ENCODE measurements at places on chromosomes 3 and 15.

GRCh38 chr3:146279951-146280350 is 29.0 kb upstream of the PLSCR4 start:
- no peak for DNase-seq

- no peak for DNase-seq
These were observed 177.6 kb downstream of the STAC start for GRCh38 chr3:36557708-36558421.

- no peak for DNase-seq
These were observed 1.2 kb upstream of the FAM81A start for GRCh38 chr15:59436774-59437141.

- DNase-seq: no peak
These were observed 134.3 kb downstream of the ATP10A start for GRCh38 chr15:25728816-25729215.

- DNase-seq: no peak
These were observed 333.9 kb upstream of the ARPP21 start for GRCh38 chr3:35305406-35305805.

- no peak for DNase-seq
These were observed 387 bp downstream of the GNB4 start for GRCh38 chr3:179450901-179451264.

DNA sequence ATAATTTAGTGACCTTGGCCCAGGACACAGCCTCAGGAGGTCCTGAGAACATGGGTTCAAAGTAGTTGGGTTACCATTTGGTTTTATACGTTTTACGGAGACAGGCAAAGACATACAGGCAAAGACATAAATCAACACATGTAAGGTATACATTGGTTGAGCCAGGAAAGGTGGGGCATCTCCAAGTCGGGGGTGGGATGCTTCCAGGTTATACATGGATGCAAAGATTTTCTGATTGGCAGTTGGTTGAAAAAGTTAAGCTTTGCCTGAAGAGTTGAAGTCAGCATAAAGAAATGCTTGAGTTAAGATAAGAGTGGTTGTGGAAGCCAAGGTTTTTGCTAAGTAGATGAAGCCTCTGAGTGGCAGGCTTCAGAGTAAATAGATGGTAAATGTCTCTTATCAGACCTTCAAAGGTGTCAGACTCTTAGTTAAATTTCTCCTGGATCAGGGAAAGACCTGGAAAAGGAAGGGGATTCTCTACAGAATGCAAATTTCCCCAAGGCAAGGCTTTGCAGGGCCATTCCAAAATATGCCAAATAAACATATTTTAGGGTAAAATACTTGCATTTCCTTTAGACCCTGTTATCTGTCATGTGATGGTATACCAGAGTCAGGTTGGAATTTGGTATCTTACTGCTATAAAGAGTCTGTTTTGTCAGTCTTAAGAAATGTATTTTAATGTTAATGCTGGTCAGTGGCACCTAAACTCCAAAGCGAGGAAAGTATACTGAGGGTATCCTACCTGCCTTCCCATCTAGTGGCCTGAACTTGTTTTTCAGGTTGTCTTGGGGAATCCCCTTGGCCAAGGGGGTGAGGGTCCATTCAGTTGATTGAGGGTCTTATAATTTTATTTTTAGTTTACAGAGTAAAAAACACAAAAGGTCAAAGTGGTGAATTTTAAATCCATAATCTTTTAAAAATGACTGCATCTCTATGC is 8.2 kb upstream of the PDHB start:
- DNase-seq: no peak

- no peak for DNase-seq
These were observed 15.3 kb downstream of the ZBTB47 start for GRCh38 chr3:42668793-42669217.

GRCh38 chr3:23686519-23686918 is 119.2 kb upstream of the UBE2E1 start:
- no peak for DNase-seq

- no peak for DNase-seq
These were observed 49.0 kb upstream of the DCLK3 start for GRCh38 chr3:36813305-36813704.

- DNase-seq: no peak
These were observed 49.0 kb downstream of the LARS2 start for GRCh38 chr3:45437383-45437782.

- no peak for DNase-seq
These were observed 100.1 kb upstream of the SMAD3 start for GRCh38 chr15:66965201-66965900.

DNA sequence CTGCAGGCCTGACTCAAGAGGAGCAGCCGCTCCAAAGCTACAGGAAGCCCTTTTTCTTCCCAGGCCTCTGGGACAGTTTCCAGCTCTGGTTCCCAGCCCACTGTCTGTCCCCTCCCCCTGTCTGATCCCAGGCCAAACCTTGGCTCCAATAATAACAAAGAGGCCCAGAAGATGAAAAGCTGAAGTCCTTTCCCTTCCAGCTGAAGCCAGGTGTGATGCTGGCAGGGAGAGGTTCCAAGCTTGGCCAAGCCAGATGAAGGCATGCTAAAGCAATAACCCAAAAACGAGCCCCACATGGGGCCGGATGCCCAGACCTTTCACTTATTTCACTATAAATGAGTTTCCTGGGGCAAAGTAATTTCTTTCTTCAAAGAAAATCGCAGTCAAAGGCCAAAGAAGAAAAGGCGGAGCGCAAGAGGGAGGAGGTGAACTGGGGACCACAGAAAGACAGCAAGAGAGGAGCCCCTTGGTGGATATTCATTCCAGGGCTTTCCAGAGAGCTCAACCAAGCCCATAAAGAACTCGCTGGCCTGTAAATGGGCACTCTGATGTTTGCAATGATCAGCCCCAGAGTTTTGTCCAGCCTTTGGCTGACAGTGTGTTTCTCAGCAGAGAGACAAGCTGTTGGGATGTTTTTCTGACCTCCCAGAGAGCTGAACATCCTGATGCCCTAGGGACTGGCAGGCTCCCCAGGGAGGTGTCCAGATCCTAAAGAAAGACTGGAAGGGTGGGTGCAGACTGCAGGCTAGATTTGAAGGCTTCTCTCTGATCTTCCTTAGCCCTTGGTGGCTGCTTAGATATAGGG is 157.6 kb downstream of the UACA start:
- no peak for DNase-seq

GRCh38 chr15:87896936-87897335 is 359.6 kb downstream of the NTRK3 start:
- DNase-seq: no peak

- DNase-seq: no peak
These were observed 60.8 kb downstream of the KAT2B start for GRCh38 chr3:20101041-20101440.

- DNase-seq: no peak
These were observed 126.2 kb downstream of the KLF13 start for GRCh38 chr15:31452595-31453557.

- no peak for DNase-seq
These were observed 42.5 kb upstream of the NPAP1 start for GRCh38 chr15:24633082-24633481.

DNA sequence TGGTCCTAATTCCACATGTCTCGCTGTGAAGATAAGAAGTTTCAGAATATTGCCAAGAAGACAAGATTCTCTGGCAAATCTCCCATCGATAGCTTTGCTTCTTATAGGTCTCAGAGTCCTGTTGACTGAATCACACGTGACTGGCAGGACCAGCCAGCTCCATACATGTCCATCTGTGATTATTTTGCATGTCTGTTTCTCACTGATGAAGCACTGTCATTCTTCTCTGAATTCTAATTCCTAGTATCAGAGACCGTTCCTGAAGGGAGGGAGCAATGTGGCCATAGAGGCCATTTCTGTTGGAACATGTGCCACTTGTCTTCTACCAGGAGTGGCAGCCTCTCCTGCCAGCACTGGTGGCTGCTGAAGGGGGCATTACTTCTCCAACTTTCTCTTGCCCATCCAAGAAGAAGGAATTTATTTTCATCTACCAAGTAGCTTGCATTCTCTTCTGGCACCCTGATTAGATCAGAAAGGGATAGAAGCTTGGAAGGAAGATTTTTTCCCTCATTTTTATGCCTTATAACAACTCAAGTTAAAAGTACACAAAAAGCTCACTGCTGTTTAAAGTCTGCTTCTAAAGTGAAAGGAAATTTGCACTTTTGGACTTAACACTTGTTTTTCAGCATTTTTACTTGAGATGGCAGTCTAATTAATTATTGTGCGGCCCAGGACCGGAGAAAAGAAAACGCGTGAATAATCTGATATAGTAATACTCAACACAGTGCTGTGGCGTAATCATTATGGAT is 115.8 kb downstream of the IQCH start:
- no peak for DNase-seq

- DNase-seq: no peak
These were observed 118.7 kb downstream of the THRB start for GRCh38 chr3:24375947-24376384.

- no peak for DNase-seq
These were observed 47.3 kb upstream of the LRRC58 start for GRCh38 chr3:120396469-120396868.

DNA sequence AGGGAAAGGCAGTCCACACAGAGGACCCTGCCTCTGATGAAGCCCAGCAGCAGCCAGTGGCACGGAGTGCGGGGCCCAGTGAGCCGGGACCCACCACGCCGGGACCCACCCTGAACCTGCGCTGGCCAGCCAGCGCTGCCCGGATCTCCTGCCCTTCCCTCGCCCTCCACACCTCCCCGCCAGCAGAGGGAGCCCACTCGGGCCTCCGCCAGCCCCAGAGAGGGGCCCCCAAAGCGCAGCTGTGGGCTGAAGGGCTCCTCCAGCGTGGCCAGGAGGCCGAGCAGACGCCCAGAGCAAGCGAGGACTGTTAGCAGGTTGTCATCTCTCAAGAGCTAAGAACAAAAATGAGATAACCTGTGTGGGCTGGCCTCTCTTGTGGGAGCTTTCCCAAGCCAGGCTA is 81.3 kb upstream of the ATP10A start:
- no peak for DNase-seq

GRCh38 chr3:79436387-79436786 is 331.4 kb downstream of the ROBO1 start:
- DNase-seq: no peak

GRCh38 chr3:71229905-71230657 is 353.4 kb downstream of the FOXP1 start:
- DNase-seq: no peak

DNA sequence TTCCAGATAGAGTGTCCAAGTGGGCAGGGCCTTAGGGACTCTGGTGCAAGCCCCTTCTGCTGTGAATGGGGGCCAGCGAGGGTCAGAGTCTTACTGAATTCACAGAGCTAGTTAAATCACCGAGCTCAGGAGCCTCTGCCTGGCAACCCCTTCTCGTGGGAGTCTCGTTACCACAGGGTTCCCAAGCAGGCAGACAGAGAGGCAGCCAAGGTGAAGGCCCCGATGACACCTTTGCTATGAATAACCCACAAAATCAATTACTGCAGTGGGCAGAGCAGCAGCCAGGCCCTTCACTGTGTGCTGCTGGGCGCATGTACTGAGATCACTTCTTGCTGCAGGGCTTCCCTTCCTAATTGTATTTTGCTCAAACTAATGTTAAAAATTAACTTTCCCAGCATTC is 56.9 kb downstream of the SPSB4 start:
- DNase-seq: no peak

- no peak for DNase-seq
These were observed 185.1 kb upstream of the TPM1 start for GRCh38 chr15:62857411-62857853.

DNA sequence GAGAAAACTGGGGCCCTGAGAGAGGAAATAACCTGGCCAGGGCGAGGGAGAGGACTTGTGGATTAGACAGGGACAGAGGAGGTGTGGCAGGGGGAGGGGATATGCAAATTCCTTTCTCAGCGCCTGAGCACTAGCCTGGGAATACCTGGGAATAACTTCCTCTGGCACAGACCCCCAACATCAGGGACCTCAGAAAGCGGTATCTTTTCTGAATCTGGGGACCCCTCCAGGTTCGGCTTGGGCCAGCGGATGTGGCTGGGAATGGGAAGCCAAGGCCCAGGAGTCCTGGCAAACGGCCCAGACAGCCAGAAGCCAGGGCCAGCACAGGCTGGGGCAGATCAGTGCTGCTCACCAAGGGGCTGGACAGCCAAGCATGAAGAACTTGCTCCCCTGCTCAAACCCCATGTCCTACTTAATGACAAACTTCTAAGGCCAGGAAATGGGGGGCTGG is 9.2 kb upstream of the ACSBG1 start:
- no peak for DNase-seq

DNA sequence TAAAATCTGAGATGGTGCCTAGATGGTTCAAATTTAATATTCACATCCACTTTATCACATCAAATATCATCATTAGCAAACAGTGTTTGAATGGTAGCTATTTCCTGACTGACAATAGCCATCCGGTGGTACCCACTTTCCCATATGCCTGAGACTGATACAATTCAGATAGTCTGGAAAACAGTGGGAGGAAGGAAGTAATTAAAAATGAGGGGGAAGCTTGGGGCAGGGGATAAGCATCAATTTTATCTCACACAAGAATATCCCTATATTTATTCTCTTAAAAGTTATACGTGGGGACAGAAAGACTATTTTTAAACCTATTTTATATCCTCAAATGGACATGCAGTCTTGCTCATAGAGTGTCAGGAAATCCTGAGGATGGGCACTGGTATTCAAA is 122.5 kb upstream of the GAP43 start:
- no peak for DNase-seq

DNA sequence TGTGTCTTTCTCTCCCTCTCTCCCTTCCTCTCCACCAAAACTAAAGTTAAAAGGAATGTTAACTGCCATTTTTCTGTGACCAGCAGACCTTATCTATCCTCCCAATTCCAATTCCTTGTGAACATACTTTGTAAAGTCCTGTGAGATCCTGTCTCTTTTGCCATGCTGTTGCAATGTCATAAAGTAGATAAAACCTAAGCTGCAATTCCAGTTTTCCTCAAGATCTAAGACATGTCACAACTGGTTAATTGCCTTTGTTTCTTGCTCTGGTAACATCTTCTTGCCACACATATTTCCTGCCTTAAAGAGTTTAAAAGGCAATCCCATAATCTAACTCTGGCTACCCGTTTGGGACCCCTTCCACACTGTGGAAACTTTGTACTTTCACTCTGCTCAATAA is 188.7 kb downstream of the PYDC2 start:
- DNase-seq: no peak
